Anterior cingulate cortex (tissue), 58 donors: ENCODE measurements at places on chromosomes 3 and 15.
A peak's percentile ranks its signal among the peaks of the same experiment; 100 is the strongest.

DNA sequence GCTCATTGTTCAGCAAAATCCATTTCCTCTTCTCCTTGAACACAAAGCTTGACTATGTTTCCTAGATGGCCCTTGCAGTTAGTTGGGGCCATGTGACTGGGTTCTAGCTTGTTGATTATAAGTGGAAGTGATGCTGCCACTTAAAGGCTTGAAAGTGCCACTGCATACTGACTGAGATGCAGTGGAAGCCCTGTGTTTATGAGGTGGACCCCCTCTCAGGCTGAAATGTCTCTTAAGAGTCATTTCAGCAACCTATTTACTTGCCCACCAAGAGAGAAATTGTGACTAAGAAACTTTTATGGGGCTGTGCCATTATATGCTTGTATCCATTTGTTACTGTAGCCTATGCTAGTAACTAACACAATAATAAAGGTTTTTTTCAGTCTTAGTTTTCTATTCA lies 8.4 kb upstream of the ANP32A start:
- no peak for DNase-seq

- DNase-seq = no peak
Observed at GRCh38 chr3:100057716-100058575, 56.4 kb downstream of the FILIP1L start.

DNA sequence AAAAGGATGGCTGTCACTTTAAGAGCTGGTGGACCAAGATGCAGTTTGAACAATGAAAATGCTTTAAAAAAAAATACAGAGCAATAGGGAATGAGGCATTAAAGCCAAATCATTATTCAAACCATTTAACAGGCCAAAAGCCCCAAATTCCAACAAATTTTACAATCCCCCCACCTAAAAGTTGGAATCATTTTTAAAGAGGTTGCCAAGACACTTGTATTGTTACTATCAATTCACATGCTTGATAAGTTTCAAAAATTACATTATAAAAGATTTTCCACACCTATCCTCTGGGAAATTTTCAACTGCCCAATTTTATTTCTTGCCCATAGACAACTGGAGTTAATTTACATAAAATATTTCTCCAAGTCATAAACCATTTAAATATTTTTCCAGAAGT lies 192.3 kb upstream of the ARHGEF26 start:
- DNase-seq = no peak

DNA sequence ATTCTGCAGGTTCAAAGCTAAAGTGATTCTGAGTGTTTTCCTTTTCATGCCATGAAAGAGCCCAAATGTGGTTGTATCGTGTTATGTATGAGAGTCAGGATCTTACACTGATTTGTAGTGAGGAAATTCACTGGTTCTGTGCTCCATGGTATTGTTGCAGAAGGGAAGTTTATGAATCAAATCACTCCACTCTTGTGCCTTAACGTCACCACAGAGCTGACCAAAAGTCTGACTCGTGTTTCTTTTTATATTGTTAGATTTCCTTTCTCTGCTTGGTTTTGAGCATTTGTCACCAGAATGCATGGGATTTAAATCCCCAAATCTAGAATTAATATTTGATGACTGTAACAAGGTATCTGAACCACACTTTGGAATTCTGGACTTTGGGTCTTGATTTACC lies 29.1 kb upstream of the SLC30A4 start:
- DNase-seq = no peak

DNA sequence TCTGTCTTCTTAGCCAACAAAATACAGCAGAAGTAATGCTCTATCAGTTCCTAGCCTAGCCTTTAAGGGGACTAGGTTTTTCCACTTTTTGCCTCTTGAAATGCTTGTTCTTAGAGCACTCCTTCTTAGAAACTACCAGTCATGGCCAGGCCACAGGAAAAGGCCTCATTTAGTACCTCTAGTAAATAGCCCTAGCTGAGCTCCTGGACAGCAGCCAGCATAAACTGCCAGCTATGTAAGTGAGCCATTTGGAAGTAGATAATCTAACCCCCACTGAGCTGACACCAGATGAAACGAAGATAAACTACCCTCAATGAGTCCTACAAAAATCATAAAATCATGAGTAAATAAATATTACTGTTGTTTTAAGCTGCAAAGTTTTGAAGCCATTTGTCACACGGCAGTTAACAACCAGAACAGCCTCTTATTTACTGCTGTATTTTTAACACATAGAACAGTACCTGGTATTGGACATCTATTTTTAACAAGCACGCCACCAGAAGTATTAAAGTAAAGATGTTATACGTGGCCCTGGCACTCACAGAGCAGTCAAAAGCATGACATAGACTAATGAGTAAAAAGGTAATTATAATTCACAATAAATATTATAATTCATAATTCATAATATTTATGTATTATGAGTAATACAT lies 12.0 kb downstream of the TBC1D5 start:
- no peak for DNase-seq

GRCh38 chr3:134352031-134352671 lies 22.1 kb downstream of the AMOTL2 start:
- DNase-seq = no peak

GRCh38 chr15:52261026-52261425 lies 34.6 kb downstream of the MYO5C start:
- no peak for DNase-seq

DNA sequence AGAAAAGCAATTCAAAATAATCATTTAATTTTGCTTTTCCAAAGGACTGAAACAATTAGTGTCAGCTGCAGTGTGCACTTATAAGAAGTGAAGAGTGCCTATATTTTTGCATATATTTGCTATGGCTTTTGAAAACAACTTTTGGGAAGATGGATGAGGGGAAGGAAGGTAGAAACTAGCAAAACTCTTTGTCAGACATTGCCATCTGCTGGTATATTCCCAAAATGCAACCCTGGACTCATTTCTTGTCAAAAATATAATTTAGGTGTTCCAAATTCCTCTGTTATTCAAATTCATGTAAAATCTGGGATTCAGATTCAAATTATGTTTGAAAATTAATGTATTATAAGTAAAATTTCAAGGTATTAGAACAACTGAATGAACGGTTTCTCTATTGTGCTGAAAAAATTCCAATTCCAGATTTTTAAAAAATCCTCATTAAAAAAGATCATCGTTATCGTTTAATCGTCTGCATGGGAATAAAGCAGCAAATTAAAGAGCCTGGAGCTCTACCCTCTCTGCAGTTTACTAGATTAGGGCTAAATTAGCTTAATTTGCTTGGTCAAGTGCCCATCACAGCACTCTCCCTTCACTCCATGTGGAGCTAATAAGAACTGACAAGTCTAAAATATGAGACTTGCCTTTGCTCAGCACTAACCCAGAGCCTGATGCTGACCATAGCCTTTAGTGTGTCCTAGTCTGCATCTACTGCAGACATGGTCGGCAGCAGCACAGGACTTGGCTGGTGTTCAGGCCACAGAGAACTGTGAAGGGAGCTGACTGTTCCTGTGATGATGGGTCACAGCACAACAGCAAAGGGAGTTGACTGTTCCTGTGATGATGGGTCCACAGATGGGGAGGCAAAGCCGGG lies 67.9 kb upstream of the MITF start:
- DNase-seq = peak; percentile 15

GRCh38 chr3:2950159-2950558 lies 160.0 kb downstream of the IL5RA start:
- no peak for DNase-seq

DNA sequence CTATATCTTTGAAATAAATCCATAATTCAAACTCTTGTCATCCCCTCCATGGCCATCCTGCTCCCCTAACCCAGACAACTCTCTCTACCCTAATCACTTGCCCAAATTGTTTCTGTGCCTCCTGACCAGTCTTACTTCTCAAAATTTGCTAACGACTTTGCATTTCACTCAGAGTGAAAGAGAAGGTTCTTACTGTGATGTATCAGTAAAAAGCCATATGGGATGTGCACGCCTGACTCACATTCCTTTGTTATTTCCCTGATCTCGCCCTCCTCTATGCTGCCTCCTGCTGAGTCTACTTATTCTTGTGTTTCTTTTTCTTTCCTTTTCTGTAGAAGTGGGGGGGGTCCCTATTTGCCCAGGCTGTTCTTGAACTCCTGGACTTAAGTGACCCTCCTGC lies 487.2 kb upstream of the FRG2C start:
- DNase-seq = no peak

- DNase-seq = no peak
Observed at GRCh38 chr15:87877114-87877810, 379.3 kb downstream of the NTRK3 start.
